ENCODE measurements at places on chromosomes 4 and X.

DNA sequence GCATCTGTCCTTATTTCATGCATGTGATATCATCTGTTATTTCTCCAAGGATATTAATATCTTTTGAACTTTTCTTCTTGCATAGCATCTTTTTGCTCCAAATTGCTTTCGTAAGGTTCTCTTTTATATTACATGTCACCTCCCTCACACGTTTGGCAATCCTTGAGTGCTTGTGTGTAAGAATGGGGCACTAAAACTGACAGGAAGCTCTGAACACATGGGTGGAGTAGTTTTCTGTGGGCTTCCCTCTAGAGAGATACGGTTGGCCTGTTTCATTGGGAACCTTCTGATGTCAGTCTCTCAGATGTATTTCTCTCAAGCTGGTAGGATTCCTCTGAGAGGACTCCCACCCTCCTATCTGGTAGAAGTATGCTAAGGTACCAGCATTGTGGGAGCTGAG is 223.0 kb downstream of the MID1 start:
- DNase-seq: no peak

GRCh38 chr4:126592088-126592487 is 1040.7 kb upstream of the INTU start:
- DNase-seq: no peak

GRCh38 chr4:85587952-85588351 is 113.0 kb downstream of the ARHGAP24 start:
- no peak for DNase-seq

- DNase-seq: no peak
Observed at GRCh38 chrX:41043674-41044345, 41.4 kb upstream of the USP9X start.

- DNase-seq: no peak
Observed at GRCh38 chr4:168183717-168184571, 91.6 kb downstream of the ANXA10 start.

DNA sequence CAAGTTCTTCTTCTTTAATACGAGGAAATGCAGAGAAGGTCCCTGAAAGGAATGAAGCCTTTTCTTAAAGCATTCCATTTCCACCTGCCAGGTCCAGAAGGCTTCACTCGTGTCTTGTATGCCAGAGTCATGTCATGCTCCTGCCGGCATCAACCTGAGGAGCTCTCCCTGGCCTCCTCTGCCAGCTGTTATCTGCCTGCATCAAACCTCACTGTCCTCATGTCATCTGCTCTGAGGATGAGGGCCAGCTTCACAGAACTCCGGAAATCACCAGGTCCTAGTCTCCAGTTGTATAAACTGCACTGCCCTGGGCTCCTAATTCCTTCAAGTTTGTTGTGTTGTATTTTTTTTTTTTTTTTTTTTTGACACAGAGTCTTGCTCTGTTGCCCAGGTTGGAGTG is 20.0 kb upstream of the S100G start:
- DNase-seq: no peak

GRCh38 chrX:69173906-69174305 is 8.7 kb upstream of the PJA1 start:
- peak; percentile 32 for DNase-seq

- no peak for DNase-seq
Observed at GRCh38 chr4:83651846-83652245, 115.9 kb downstream of the GPAT3 start.

- DNase-seq: no peak
Observed at GRCh38 chr4:40308528-40309122, 26.5 kb upstream of the CHRNA9 start.

DNA sequence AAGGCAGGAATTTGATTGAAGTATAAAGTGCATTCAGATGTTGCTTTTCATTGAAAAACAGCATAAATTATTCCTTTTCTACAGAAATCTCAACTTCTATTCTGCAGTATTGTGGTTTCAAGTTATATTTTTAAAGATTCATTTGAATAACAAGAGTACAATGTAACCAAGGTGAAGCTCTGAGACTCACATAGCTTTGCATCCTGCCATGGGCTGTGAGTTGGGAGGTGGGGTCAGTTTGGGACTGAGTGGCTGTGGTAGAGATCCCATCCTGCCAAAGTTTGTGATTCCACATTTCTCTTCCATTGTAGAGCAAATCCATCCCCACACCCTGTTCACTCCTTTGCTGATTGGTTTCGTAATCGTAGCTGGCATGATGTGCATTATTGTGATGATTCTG is 69.2 kb downstream of the KIT start:
- DNase-seq: no peak

DNA sequence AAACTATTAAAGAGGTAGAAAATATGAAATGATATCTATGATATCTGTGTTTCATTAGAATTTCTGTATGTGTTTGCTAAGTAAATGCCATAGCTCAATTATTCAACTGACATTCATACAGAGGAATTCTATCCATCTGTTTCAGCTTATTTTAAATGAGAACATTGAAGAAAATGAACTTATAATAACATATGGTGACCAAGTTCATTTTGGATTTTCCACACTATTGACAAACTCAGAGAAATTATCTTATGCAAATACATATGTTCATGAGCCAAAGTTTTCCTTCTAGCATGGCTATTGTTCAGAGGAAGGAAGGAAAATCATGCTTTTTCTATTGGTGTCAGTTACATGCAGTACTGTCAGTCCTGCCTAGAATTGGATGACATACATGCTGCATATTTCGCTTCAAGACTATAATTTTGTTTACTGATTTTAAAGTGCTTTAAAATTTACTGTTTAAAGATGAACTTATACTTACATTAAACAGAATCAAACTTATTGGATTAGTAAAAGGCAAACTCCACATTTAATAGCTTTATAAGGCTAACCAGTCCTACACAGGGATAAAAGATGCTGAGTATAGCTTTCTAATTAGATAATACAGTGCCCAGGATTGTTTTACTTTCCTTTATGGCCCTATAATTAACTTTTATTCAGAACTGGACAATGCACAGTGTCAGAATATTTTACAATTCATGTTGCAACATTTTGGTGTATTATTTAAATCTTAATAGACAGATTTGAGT is 646.2 kb downstream of the TRAM1L1 start:
- no peak for DNase-seq

GRCh38 chr4:81164623-81165416 is 50.2 kb downstream of the PRKG2 start:
- no peak for DNase-seq

DNA sequence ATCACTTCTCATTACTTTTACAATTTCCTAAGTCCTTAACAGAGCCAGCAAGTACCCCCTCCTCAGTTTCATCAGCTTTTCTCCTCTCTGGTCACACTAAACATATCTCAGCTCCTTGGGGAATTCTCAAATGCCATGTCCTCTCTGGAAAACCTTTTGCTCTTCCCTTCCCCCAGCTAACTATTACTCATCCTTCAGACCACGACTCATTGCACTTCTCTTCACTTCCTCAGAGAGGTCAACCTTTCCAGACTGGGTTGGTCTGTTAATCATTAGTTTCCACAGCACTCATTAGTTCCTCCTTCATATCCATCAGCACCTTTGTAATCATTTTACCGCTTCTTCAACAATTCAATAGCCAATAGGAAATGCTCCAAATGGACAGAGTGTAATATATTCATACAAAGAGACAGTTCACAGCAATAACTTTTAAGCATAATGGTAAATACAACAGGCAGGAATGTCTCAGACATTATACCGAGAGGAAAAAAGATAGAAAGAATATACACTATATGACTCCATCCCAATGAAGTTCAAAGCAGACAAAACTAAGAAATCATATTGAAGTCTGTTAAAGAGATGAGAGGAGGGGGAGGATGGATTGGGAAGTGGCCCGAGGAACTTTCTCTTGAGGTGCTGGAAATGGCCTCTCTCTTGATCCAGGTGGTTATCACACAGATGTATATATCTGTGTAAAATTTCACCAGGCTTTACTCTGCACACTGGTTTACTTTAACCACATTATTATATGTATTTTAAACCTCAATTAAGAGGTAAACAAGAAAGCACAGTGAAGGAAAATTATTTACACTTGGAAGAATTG is 39.6 kb downstream of the DDX60L start:
- DNase-seq: no peak

- no peak for DNase-seq
Observed at GRCh38 chr4:152334931-152335330, 201.0 kb downstream of the FBXW7 start.

- DNase-seq: no peak
Observed at GRCh38 chrX:63920875-63921274, 135.9 kb upstream of the ARHGEF9 start.

DNA sequence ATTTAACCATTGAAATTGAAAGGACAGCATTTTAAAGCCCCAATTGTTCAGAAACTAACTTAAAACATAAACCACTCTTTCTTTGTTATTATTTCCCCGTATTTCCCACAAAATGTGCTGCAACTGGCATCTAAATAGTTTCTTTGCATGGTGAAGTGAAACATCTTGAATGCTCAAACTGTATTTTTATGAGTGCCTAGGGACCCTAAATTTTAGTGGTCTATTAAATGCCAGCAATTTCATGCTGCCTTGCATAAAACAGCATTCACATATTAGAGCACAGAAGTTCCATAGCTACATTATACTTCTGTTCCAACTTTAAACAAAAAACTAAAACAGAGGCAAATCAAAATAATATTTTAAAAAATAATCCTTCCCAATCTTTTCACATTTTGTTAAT is 5.4 kb downstream of the RAB28 start:
- no peak for DNase-seq

DNA sequence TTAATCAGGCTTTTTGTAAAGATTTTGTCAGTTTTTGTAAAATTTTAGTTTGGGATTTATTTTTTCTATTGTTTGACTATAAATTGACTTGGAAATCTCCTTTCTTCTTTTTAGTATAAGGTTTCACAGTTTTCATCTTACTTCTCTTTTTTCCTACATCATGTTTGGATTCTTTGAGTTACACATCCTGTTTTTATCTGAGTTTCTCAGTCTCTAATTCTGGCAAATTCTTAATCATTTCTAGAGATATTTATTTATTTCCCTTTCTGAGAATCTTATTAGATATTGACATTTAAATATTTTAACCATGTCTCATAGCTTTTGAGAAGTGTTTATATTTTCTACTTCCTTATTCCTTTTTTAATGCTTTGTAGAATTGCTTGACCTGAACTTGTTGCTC is 20.7 kb downstream of the USP53 start:
- DNase-seq: no peak

DNA sequence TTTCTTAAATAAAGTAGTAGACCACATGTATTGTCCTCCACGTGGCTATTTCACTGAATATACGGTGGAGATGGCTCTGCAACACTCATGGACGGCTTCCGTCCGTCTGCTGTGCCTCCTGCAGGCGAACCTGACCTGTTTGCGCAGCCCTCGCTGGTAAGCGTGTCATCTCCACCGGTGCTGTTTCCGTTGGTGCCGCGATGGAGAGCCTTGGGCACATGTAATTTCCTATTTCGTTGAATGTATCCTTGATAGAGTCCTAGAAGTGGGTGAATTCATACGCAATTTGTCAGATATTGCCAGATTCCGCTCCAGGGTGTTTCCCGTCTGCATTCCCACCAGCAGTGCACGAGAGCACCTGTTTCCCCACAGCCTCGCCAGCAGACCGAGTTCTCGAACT is 48.5 kb downstream of the HTT-AS start:
- DNase-seq: no peak

DNA sequence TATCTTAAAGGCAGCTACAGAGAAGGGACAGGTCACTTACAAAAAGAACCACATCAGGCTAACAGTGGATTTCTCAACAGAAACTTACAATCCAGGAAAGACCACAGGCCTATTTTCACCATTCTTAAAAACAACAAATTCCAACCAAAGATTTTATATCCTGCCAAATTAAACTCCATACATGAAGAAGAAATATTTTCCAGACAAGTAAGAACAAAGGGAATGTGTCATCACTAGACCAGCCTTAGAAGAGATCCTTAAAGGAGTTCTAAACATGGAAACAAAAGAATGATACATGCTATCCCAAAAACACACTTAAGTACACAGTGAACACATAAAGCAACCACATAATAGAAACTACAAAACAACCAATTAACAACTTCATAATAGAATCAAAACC is 105.6 kb downstream of the ANXA10 start:
- DNase-seq: no peak

- DNase-seq: no peak
Observed at GRCh38 chrX:150148749-150149672, 210.7 kb upstream of the EOLA2 start.

- no peak for DNase-seq
Observed at GRCh38 chrX:142089193-142089592, 115.9 kb downstream of the MAGEC2 start.

- DNase-seq: no peak
Observed at GRCh38 chr4:24195991-24196736, 306.3 kb upstream of the PPARGC1A start.

DNA sequence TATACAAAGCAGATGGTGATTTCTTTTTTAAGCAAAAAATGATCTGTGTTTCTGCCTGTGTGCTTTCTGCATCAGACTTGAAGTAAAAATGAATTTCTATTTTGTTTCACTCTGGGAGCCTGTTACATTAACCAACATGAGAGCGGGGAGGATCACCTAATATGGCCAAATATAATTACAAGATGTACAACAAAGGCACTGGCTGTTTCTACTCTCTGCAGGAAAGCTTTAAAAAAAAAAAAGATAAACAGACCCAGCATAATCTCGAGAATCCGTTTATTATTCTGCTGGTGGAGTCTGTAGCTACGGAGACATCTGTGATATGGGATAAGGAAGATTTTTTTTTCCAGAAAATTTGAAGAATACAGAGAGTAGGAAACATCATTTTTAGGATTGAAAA is 103.6 kb downstream of the COMMD8 start:
- DNase-seq: no peak

DNA sequence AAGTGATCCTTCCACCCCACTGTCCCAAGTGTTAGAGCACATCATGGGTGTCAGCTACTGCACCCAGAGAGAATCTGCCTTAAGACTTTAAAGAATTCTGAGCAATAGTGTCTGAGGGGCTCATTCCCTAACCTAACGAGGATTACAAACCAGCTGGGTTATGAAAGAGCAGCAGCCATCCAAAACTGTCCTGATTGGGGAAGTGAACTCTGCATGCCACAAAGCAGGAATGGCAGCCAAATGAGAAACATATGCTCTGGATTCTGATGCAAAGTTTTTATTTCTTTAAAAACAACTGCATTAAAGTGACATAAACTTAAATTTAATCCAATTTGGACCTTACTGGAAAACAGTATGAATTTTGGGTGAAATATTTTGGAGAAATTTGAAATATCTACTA is 103.2 kb downstream of the ANXA3 start:
- no peak for DNase-seq

DNA sequence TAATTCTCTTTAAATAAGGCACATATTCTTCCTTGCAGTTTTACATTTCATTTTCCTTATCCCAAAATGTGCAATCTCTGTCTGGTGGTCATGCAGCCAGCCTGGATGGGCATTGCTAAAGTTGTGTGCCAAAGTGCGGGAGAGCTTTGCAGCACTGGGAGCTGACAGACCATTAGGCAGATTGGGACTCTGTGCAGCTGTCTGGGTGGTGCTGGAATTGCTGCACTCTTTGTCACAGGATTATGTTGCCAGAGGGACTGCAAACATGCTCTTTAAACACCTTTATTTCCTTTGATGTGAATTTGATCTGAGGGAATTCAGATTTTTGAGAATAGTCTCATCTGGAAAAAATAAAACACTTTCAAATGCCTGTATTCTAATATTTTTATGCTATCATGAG is 956.2 kb upstream of the DIAPH2 start:
- no peak for DNase-seq

Data from glutamatergic neuron (in vitro differentiated cells).